Spleen (tissue), 13 donors: ENCODE measurements at places on chromosomes 7 and 10. TPM values are rescaled to one million over a fixed set of nuclear protein-coding genes. Genes with fewer than 3 reads are reported as not detected.

DNA sequence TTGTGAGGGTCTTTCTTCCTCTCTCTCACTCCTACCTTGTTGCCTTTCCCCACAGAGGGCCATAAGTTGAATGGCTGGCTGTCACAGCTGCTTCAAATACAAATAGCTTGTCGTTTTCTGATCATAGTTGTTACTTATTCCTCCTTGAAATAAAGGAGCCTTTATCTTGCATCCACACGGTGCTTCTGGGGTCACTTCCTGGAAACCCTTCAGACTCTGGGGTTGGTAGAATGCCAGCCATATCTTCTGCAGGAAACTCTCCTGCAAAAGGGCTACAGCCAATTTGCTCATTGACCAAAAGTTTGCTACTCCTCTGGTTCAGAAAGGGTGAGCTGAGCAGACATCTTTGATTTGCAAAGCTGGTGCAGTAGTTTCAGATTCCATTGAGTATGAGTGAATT is 70.4 kb downstream of the FAM185A start:
- no peaks in the 10 kb centered on the region for H3K27me3 ChIP-seq
- no peaks in the 10 kb centered on the region for H3K4me1 ChIP-seq
- no peak overlapping the region for H3K27ac ChIP-seq
- no peak overlapping the region for H3K4me3 ChIP-seq

DNA sequence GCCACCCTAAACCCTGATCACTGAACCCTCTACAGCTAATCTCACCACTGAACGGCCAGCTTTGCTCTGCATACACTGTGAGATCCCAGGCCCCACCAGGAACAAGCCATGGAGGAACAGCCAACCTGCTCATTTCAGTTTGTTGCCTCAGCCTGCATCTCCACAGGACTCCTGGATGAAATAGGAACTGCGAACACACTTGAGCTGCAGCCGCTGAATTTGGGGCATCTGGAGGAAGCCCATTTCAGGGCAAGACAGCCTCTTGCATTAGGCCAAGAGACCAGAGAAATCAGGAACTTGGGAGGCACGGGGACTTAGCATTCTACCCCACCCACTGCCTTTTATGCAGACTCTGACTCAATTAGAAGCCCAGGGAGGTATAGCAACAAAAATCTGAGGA is 14.5 kb upstream of the EGR2 start:
- H3K4me1 ChIP-seq: no peaks in the 10 kb centered on the region
- no peak overlapping the region for H3K27ac ChIP-seq
- H3K36me3 ChIP-seq: no peaks in the 10 kb centered on the region

DNA sequence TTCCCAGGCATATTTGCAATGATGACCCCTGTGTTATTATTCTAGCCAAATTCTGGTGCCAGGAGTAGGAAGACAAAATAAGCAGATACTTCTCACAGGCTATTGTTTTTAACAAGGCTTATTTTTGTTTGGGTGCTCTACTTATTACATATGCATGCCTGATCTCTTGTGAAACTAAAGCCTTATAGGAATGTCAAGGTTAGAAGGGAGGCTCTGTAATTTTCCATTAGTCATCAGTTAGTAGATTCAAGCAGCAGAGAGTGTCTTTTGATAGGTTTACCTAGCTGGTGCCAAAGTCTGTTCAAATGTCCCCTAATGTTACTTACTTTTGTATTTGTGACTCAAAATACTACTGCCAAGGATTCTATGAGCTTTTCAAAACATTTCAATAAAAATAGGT is 11.7 kb upstream of the TMEM106B start:
- no peaks in the 10 kb centered on the region for H3K27me3 ChIP-seq
- H3K36me3 ChIP-seq: no peaks in the 10 kb centered on the region
- DNase-seq: no peak
- no peaks in the 10 kb centered on the region for H3K4me1 ChIP-seq
- H3K4me3 ChIP-seq: no peak overlapping the region

DNA sequence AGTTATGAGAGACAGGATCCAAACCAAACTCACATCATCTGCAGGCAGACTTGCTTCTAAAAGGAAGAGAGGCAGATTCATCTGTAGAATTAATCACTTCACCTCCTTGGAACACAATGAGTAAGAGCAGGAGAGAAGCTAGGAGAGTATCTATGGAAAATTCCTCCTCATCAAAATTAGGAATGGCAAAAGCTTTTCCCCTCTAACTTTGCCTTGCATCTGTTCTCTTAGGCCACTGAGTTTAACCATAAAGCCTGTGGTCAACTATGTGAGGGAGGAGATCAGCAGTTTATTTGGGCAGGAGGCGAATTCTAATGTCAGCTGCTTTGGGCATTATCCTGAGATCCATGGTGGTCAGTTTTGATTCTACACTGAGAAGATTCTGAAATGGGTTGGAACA is 561.7 kb downstream of the GFRA1 start:
- no peak overlapping the region for H3K4me3 ChIP-seq
- H3K27ac ChIP-seq: no peak overlapping the region
- no peaks in the 10 kb centered on the region for H3K27me3 ChIP-seq
- no peaks in the 10 kb centered on the region for H3K4me1 ChIP-seq

GRCh38 chr7:138848056-138848980 is 50.3 kb upstream of the ATP6V0A4 start:
- H3K27me3 ChIP-seq: no peaks in the 10 kb centered on the region
- no peak overlapping the region for H3K27ac ChIP-seq
- H3K4me1 ChIP-seq: no peaks in the 10 kb centered on the region
- DNase-seq: no peak
- H3K4me3 ChIP-seq: no peak overlapping the region

DNA sequence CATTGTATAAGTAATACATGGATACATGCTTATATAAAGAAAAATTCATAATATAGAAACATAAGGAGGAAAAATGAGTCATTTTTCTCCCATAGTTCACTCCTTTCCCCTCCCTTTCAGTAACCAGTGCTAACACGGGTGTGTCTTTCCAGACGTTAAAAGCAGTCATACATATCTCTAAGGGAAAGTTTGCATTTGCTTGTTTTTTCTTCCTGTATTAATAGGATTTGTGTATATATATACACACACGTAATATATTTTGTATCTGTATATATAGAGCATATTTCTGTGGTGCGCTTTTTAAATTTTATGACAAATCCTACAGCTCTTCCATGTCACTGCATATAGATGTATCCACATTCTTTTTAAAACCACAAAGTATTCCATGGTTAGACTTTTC is 78.8 kb downstream of the RALA start:
- H3K36me3 ChIP-seq: no peaks in the 10 kb centered on the region
- no peak for DNase-seq
- H3K4me1 ChIP-seq: peaks cover 7% of the 10 kb centered on the region
- no peaks in the 10 kb centered on the region for H3K27me3 ChIP-seq

DNA sequence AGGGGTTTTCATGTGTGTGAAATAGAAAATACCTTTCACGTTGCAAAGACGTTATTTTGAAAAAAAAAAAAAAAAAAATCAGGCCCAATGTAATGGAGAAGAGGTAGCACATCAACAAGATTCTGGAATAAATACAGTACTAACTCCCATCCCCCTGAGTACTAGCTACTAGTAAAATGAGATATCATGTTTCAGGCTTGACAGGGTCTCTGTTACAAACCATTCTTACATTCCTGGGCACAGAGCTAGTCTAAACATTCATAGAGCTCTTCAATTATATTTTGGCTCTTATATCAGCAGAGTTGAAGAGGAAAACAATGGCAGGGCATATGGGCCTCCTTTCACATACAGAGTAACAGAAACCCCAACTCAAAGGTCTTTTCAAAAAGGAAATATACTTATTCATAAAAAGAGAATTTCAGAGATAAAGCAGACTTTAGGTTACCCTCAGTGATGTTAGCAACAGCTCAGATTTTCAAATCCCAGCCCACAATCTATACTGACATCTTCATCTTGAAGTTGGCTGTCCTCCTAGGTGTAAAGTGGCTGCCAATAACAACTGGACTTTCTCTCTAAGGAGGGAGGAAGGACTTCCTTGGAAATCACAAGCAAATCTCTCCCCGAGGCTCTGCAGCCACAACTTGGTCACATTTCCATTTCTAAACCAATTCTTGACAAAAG is 18.6 kb downstream of the C7orf33 start:
- no peak overlapping the region for H3K4me3 ChIP-seq
- no peaks in the 10 kb centered on the region for H3K4me1 ChIP-seq
- DNase-seq: no peak
- no peak overlapping the region for H3K27ac ChIP-seq
- H3K27me3 ChIP-seq: no peaks in the 10 kb centered on the region

GRCh38 chr10:44828508-44829142 is 82.5 kb upstream of the TMEM72 start:
- no peaks in the 10 kb centered on the region for H3K27me3 ChIP-seq
- H3K27ac ChIP-seq: no peak overlapping the region
- DNase-seq: no peak
- H3K4me1 ChIP-seq: no peaks in the 10 kb centered on the region
- H3K36me3 ChIP-seq: no peaks in the 10 kb centered on the region
- no peak overlapping the region for H3K4me3 ChIP-seq

- no peaks in the 10 kb centered on the region for H3K27me3 ChIP-seq
- no peaks in the 10 kb centered on the region for H3K4me1 ChIP-seq
- H3K4me3 ChIP-seq: no peak overlapping the region
- no peak overlapping the region for H3K27ac ChIP-seq
These were observed 27.8 kb downstream of the DIP2C start for GRCh38 chr10:661597-662222.

- H3K27ac ChIP-seq: no peak overlapping the region
- peaks cover 44% of the 10 kb centered on the region for H3K4me1 ChIP-seq
- H3K27me3 ChIP-seq: no peaks in the 10 kb centered on the region
These were observed 95.1 kb upstream of the SAMD8 start for GRCh38 chr10:75016325-75016724.

GRCh38 chr10:131742500-131742951 is 158.3 kb upstream of the PPP2R2D start:
- H3K4me3 ChIP-seq: no peak overlapping the region
- H3K27ac ChIP-seq: no peak overlapping the region
- H3K4me1 ChIP-seq: peaks cover 12% of the 10 kb centered on the region
- H3K27me3 ChIP-seq: peaks cover 24% of the 10 kb centered on the region
- H3K36me3 ChIP-seq: no peaks in the 10 kb centered on the region

- peaks cover 67% of the 10 kb centered on the region for H3K4me1 ChIP-seq
- no peak overlapping the region for H3K4me3 ChIP-seq
- H3K27ac ChIP-seq: no peak overlapping the region
- H3K27me3 ChIP-seq: peaks cover 9% of the 10 kb centered on the region
- no peaks in the 10 kb centered on the region for H3K36me3 ChIP-seq
These were observed 24.4 kb upstream of the SMARCD3 start for GRCh38 chr7:151272877-151273276.

DNA sequence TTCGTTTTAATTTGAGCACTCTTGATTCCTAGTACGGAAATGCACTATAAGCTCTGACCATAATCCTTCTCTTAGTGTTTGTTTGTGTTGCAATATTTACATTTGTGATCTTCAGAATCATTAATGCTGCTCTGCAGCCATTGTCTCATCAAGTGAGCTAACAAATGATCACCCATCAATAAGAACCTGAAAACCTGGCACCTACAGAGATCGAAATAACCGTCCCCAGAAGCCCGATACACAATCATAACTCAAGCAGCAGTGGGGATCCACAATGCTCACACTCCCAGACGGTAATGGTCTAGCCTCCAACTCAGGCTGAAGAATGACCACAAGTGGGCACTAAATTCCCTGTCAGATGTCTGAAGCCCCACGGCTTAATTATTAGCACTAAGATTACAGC is 156.0 kb upstream of the NFE2L3 start:
- DNase-seq: no peak
- H3K4me3 ChIP-seq: no peak overlapping the region
- no peaks in the 10 kb centered on the region for H3K4me1 ChIP-seq
- no peak overlapping the region for H3K27ac ChIP-seq
- no peaks in the 10 kb centered on the region for H3K27me3 ChIP-seq

- H3K27ac ChIP-seq: no peak overlapping the region
- no peaks in the 10 kb centered on the region for H3K36me3 ChIP-seq
- peaks cover 7% of the 10 kb centered on the region for H3K4me1 ChIP-seq
- no peaks in the 10 kb centered on the region for H3K27me3 ChIP-seq
- H3K4me3 ChIP-seq: no peak overlapping the region
These were observed 101.3 kb upstream of the SKAP2 start for GRCh38 chr7:26965724-26966123.

DNA sequence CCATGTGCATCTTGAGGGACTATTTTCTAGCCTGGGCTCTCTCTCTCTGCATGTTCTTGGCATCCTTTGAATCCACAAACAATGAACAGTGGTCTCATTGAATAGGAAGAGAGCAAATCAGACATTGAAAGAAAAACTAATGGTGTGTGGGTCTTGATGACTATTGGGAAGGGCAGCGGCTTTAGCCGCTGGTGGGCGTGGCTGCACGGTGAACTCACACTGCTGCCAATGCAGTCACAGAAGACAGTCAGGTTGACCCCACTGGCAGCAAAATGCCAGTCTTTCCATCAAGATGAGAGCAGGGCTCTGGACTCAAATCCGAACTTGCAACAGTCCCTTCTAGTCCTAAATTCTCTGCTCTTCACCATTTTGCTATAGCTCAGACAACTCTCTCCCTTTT is 91.0 kb downstream of the ADARB2 start:
- H3K4me3 ChIP-seq: no peak overlapping the region
- no peaks in the 10 kb centered on the region for H3K36me3 ChIP-seq
- no peaks in the 10 kb centered on the region for H3K27me3 ChIP-seq
- no peak for DNase-seq
- no peak overlapping the region for H3K27ac ChIP-seq
- H3K4me1 ChIP-seq: no peaks in the 10 kb centered on the region

DNA sequence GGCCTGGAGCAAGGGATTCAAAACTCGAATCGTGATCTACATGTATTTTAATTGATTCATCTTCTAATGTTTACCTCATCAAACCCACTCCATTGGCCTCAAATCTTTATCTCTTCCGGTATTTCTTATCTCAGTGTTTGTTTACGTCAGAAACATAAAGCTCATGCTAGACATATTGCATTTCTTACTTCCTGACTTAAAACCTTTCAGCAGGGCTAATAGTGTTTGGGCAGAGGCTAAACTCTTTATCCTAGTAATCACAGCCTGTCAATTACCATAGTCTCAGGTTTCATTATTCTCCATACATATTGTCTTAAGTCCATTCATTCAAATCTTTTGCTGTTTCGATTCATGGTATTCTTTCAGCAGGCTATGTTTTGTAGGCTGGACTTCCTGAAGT is 81.3 kb upstream of the AGR3 start:
- no peaks in the 10 kb centered on the region for H3K27me3 ChIP-seq
- H3K4me1 ChIP-seq: no peaks in the 10 kb centered on the region
- no peaks in the 10 kb centered on the region for H3K36me3 ChIP-seq
- DNase-seq: no peak
- H3K4me3 ChIP-seq: no peak overlapping the region

Gene HYAL4
- not detected for total RNA-seq

Gene TMEM178B
- total RNA-seq: 1.7 TPM

Gene DLX6
- total RNA-seq: not detected

Gene C10orf95
- total RNA-seq: 0.33 TPM

Gene TBC1D12
- total RNA-seq: 10.4 TPM

Gene GPNMB
- total RNA-seq: 8.8 TPM

Gene GIMAP1
- 37.4 TPM for total RNA-seq

Gene MYOF
- total RNA-seq: 15.1 TPM

Gene ANKRD61
- not detected for total RNA-seq
